ENCODE measurements at places on chromosomes 1 and 21.
A peak's percentile ranks its signal among the peaks of the same experiment; 100 is the strongest.

DNA sequence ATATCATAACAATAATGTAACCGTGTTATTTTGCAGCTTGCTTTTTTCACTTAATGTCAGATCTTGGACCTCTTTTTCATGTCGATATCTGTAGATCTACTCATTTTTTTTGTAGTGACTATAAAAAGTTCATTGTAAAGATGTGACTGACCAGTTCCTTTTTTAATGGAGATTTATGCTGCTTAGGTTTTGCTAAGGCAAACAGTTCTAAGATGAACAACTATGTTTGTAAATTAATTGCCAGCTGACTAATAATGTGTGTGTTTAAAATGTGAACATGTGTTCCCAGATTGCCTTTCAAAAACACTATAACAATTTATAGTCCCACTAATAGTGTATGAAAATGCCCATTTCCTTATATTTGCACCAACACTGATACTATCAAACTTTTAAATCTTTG lies 18.1 kb upstream of the EPS8L3 start:
- DNase-seq: no peak

DNA sequence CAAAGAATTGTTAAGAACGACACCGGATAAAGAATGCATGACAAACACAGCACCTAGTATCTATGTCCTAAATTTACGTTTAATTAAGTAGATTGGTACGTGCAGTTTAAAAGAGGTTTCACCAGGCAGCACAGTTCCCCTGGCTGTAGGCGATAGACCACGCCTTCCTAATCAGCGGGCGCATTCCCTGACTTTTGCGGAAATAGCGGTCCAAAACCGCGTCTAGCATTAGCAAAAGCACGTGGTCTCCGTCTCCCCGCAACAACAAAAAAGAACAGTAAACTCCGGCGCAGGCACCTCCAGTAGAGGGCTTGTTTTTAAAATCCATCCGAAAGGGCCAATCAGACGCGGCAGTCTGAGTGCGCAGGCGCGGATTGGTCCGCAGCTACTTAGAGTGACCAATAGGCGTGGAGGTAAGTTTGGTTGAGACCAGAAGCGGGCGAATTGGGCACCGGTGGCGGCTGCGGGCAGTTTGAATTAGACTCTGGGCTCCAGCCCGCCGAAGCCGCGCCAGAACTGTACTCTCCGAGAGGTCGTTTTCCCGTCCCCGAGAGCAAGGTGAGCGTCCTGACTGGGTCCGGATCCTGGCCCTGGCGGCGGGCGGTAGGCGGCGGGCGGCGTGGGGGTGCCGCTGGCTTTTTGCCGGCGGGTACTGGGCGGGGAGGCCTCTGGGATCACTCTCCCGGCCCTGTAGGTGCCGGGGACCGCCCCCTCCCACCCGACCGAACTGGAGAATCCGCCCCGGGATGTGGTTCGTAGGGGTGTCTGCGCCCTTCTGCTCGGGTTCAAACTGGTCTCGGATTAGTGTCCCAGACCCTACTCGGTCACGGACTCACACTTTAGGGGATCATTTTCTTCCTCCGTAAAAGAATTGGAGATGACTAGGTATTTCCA lies at the start of gene CENPF:
CENPF (plus strand) TSS at position 432 of the 894 bp plus-strand sequence. CDS start 10,560 bp downstream, outside the sequence.
- peak; percentile 98 for DNase-seq

- no peak for DNase-seq
Observed at GRCh38 chr1:112698366-112699310, 8.3 kb downstream of the RHOC start.

GRCh38 chr1:67958472-67958871 lies 92.0 kb downstream of the DIRAS3 start:
- no peak for DNase-seq

DNA sequence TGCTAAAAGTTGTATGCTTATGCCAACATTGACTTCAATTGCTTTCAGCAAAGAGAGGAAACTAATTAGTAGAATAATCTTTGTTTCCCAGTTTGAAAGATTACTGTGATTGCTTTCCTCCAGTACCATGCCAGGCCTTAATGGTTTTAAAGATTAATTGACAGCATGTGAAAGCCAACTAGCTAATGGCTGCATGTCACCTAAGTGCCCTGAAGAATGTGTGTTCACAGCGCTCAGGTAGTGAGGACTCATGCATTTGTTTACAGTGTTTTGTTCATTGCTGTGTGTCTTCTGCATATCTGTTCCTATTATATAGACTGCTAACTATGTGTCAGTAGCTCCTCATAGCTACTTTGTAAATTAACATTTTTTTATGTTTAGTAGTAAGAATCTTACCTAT lies 335.6 kb downstream of the LRRIQ3 start:
- DNase-seq: no peak

DNA sequence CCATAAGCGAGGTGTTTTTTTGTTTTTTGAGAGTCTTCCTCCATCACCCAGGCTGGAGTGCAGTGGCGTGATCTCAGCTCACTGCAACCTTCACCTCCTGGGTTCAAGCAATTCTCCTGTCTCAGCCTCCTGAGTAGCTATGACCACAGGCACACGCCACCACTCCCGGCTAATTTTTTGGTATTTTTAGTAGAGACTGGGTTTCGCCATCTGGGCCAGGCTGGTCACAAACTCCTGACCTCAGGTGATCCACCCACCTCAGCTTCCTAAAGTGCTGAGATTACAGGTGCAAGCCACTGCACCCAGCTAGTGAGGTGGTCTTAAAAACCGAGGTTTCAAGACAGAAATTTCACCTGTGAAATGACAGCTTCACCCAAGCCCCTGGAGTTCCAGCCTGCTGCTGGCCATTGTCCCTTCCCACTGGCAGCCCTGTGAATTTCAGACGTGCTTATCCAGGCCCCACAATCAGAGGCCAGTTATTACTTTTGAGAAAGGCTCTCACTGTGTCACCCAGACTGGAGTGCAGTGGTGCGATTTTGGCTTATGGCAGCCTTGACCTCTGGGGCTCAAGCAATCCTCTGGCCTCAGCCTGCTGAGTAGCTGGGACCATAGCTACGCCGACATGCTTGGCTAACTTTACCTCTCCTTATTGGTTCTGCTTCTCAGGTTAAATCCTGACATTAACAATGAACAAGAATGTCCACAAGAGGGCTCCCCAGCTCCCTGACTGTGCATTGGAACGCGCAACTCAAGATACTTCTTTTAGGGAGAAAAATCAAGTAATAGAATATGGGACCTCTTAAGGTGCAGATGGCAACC lies 19.4 kb downstream of the ENO1 start:
- DNase-seq: peak; percentile 68

GRCh38 chr1:199176713-199177112 lies 537.9 kb downstream of the PTPRC start:
- DNase-seq: no peak

DNA sequence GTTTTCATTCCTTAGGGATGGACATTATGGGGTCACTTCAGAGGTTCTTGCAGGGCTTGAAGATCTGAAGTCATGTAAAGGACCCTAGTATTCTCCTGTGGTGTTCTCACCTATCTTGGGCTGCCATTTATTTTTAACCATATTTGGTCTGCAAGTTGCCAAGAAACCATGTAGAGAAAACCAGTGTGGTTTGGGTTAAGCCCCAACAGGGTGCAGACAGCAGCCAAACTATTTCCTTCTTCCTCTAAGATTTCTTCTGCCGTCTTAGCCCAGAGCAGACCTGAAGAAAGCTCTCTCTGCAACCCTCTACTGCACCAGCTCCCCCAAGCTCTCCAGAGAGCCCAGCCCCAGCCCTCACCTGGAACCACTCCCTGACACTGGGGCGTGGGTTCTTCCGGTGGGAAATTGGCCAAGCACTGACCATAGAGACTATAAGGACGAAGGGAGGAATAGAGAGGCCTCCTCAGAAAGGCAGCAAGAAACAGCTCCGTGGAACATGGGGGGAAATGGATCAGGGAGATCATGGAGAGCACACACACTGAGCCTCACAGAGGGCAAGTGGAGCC lies 136.6 kb downstream of the SYF2 start:
- DNase-seq: peak; percentile 34

GRCh38 chr1:8154621-8155052 lies 128.5 kb upstream of the ERRFI1 start:
- no peak for DNase-seq

DNA sequence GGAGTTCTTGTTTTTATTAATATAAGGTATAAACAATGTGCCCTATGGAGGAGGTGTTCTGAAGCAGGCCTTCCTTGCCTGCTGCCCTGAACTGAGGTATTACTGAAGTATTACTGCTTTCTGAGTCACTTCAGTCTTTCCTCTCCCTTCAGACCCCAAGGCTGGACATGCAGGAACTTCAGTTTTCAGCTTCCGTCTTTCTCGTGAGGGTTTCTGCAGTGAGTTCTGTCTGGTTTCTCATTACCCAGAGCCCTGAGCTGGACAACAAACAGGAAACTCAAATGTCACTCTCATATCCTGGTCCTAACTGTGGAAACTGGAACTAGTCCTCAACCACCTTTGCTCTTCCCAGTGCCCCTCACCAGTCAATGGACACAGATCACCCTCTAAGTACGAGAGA lies 46.8 kb downstream of the ELAVL4 start:
- DNase-seq: no peak

- DNase-seq: no peak
Observed at GRCh38 chr1:206930210-206930798, 8.6 kb upstream of the FCMR start.

DNA sequence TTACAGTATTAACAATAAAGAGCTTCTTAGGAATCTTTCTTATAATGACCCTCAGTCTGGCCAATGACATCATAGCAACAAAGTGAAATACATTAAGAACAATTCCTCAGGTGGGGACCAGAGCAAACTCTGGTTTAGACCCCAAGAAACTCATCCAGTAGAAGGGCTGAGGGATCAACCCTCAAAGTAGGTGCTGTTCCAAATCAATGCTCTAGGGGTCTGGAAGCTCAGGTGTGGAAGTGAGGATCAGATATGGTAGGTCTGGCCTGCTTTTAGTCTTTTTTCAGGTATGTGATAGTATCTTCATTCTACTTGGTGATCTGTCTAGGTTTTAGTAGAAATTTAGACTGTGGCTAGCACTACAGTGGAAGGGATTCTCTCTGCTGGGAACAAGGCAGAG lies 291.7 kb downstream of the PDE4B start:
- DNase-seq: no peak

DNA sequence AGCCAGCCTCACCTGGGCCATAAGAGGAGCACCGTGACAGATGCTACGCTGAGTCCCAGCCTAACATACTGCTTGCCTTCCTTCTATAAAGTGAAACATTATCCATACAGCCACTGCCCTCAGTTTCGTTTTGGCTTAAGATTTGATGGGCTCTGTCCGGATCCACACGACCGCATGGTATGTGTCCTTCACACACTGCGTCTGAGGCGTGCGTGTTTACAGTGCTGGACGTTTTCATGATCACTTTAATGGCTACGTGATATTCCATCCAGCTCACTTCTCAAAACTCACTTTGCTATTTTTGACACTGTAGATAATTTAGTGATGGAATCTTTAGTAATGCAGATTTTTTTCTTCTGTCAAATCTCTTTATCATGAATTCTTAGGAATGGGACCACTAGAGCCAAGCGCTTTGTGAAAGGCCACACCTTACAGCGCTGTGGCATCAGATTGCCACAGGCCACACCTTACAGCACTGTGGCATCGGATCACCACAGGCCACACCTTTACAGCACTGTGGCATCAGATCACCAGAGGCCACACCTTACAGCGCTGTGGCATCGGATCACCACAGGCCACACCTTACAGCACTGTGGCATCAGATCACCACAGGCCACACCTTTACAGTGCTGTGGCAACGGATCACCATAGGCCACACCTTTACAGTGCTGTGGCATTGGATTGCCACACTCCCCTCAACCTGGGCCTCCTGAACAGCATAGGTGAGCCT lies 47.1 kb downstream of the PRDM15 start:
- no peak for DNase-seq

DNA sequence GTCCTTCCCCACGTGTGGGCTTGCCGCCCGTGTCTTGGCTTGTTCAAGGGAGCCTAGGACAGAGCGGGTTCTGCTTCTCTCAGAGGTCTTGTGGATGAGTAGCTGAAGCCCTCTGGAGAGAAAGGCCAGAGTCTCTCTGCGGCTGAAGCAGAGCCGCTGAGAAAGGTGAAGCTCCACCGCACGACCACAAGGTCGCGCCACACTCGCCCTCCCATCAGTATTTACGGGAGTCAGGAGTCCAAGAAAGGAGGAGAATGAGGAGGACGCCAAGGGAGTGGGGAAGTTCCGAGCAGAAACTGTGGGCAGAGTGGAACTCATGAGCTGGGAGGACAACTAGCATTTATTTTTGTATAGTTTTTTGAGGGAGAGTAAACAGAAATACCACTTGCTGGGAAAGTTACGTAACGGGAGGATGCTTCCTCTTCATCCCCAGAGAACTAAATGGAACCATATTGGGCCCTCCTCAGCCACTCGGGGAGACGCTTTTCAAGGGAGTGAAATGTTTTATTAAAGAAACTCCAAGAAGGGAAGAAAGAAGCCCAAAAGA lies 51.6 kb upstream of the HAO2 start:
- DNase-seq: no peak

DNA sequence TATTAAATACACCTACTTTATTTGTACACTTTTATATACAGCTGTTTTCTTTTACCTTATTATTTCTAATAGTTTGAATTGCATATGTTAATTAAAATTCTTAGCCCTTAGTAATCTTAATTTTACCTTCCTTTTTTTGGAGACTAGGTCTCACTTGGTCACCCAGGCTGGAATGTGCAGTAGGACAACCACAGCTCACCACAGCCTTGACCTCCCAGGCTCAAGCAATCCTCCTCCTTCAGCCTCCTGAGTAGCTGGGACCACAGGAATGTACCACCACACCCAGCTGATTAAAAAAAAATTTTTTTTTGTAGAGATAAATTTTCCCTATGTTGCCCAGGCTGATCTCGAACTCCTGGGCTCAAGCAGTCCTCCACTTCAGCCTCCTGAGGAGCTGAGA lies 15.0 kb upstream of the SDC3 start:
- DNase-seq: no peak

- no peak for DNase-seq
Observed at GRCh38 chr21:45830221-45830640, 151.3 kb upstream of the COL6A1 start.

GRCh38 chr1:247542811-247543210 lies 6.1 kb upstream of the GCSAML start:
- DNase-seq: no peak

DNA sequence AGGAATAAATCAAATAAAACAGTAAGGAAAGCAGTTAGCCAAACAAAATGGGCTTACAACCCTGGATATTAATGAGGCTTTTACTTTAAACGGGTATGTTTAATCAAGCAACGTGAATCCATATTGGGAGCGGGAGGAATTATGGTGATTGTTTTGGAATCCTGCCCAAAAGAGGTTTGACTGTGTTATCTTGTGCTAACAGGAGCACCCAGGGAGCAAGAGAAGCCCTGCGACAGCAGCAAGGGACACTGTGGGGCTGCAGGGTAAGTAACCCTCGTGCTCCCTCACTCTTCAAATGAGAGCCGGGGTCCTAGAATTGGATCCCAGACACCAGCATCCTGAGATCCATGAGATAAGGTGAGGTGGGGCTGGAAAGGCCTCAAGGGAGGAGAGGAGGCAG lies 72.6 kb upstream of the PGBD5 start:
- DNase-seq: no peak
